ENCODE measurements at places on chromosomes 2 and 18.

- no peak for DNase-seq
Measured at GRCh38 chr2:38751596-38752410, 642 bp upstream of the SRSF7 start.

- no peak for DNase-seq
Measured at GRCh38 chr2:174516501-174517378, 29.9 kb upstream of the GPR155 start.

- no peak for DNase-seq
Measured at GRCh38 chr2:4628998-4629501, 925.7 kb downstream of the DCDC2C start.

- DNase-seq: no peak
Measured at GRCh38 chr2:141513853-141514252, 617.0 kb downstream of the LRP1B start.

DNA sequence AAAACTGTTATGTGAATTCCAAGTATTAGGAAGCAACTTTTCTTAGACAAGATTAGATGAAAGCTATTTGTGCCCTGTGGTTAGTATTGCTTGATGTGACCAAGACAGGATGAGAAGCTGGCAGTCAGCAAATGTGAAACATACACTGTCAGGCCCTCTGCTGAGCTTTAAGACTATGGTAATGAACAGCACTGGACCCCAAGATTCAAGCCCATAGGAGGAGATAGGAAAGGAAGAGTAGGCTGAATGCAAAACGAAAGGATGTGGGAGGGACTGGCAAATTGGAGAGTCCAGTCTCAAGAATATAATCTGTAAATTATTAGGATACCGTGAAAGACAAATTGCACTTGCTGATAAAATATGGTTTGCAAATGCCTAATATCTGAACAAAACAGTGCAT, 16.4 kb downstream of the BZW1 start:
- DNase-seq: no peak

GRCh38 chr2:233434666-233435330, 80.5 kb downstream of the DGKD start:
- DNase-seq: no peak

DNA sequence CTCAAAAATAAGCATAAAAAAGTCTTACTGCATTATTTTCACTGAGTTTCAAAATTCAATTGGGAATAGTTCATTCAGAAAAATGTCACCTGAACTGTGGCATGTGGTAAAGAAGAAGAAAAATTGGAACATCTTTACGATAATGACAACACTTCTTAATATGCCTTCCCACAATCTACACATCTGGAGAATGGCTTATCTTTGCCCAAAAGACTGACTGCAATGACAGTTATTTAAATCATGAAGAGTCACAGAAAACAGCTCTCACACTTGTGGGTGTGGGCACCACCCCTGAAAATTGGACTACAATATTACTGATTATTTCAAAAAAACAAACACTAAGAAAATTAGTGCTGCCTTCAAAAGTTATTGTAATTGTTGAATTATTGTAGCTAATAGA, 152.3 kb downstream of the USP34 start:
- DNase-seq: no peak

- no peak for DNase-seq
Measured at GRCh38 chr2:42792087-42792582, 248 bp downstream of the HAAO start.

DNA sequence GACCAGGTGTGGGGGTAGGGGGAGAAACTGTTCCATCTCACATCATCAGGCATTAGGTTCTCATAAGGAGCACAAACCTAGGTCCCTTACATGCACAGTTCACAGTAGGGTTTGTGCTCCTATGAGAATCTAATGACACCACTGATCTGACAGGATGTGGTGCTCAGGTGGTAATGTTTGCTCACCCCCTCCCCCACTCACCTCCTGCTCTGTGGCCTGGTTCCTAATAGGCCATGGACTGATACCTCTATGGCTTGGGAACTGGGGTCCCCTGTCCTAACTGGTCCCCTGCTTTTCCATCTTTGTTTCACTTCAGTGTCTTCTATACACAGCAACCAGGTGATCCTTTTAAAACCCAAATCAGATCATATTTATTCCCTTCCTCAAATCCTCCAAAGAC, 267.8 kb downstream of the TNS1 start:
- DNase-seq: no peak

DNA sequence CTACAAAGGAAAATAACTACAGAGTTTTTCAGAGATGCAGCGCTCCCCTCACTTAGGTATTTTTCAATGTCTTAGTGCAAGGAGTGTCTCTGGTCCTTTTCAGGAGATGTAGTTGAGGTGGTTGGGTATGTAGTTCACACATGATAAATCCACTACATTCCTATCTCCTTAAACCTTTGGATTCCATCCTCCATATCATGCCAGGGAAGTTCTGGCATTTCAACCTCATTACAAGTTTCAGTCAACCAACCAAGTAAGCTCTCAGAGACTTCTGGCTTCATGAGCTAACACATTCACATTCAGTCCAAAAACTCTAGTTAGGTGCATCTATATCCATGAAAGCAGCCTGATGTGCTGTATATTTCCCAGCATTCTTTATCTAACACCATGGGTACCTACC, 47.3 kb downstream of the MAP3K20 start:
- no peak for DNase-seq

DNA sequence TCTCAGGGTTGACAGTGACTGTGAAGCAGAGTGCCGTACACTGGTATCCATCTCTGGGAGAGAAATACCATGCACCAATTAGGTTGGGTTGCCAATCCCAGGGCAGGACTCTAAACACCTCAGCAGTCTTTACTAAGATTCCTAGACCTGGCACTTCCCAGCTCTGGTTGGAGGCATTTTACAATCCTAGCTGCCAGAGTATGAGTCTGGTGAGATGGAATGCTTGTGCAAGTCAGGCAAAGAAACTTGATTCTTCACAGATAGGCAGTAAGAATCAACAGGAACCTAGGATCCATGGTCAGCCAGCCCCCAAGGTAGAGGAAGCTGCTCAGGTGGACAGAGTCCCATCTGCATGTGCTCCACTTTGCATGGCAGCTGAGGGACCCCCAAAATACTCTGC, 6.0 kb upstream of the UGT1A5 start:
- no peak for DNase-seq

- no peak for DNase-seq
Measured at GRCh38 chr2:64482765-64483504, 29.0 kb downstream of the LGALSL start.

DNA sequence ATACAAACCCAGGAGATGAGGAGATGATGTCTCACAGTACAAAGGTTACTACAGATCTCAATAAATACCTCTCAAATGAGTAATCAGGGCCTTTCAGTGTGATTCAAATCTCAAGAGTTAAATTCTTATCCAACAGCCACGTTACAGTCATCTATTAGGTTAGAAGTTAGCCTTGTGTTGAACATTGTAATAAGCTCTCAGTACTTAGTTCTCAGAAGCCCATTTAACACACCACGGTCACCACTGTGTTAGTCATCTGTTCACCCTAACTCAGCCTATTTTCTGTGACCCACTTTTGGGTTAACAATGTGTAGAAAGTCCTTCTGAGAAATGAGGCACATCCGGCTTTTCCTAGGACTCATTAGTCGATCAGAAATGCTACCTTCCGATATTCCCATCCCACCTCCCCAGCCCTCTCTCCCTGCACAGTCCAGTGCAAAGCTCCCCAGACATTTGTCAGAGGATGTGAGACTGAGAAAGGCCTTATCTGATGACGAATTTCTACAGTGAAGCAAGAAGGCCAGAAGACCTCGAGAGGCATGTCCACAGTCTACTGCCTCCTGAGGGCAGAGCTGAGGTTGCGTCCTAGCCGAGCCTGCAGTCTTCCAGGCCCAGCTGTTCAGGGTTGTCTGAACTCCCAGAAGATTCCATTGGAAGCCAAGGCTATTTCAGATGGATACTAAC, 92.6 kb downstream of the ACTR2 start:
- no peak for DNase-seq

GRCh38 chr2:1605102-1606045, 138.9 kb downstream of the PXDN start:
- no peak for DNase-seq

DNA sequence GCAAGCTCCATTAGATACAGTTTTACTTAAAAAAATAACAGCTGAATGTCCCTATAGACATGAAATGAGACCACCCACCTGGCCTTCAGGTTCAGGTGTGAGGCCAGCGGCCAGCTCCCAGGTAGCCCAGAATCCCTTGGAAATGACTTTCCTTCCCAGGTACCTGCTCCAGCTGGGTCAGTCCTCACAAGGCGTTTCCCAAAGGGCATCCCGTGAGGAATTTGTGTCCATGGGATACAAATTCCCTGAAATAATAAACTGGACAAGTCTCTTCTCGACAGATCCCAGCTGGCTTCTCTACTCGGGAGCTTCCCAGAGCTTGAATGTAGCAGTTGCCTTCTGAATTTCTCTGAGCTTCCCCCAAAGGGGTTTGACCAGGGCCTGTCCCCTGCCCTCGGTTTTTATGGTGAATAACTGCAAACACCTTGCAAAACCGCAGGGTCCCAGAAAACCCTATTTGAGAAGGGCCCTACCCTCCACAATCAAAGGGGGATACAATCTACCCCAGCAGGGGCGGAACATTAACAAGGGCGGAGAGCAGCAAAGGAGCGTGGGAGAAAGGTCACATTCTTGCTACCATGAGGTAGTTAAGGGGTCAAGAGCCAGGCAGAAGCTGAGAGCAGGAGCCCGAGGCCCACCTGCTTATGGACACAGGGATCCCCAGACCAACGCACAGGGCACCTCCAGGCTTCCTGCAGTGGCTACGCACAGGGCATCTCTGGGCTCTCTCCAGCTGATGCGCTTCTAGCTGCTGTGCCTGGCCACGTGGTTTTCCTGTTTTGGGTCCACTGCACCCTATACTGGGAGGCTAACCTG, 107.7 kb downstream of the HDAC4 start:
- no peak for DNase-seq

DNA sequence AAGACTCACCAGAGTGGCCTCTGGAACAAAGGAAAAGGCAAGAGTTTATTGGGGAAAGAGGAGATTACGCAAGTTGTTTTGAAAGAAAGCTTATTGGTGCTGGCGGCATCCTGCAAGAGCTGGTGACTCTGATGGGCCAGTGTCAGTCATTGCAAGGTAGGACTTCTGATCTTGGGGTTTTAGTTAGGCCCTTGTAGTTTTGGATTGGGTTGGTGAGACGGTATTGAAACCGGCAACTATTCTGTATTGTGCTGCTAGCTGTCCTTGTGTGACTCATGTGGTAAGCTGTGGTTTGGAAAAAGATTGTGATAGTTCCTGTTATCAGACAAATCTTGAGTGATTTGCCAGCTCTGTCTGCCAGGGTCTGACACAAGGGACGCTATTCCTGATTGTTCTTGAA, 159.1 kb upstream of the PIEZO2 start:
- DNase-seq: no peak

DNA sequence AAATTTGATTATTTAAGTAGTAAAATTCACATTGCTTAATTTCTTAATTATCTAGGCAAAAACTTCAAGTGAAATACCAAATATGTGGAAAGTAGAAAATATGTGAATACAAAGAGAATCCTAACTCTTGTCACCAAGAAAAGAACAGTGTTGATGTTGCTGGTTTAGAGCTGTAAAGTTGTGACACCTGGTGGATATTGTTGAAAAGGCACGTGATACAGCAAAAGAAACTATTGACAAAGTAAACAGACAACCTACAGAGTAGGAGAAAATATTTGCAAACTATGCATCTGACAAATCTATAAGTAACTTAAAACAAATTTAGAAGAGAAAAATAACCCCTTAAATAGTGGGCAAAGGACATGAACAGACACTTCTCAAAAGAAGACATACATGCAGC, 25.6 kb upstream of the ZC3H15 start:
- DNase-seq: no peak
